Posterior cingulate gyrus (tissue), 11 donors: ENCODE measurements at places on chromosomes 2 and 18.

GRCh38 chr2:12637754-12638153 is 79.0 kb upstream of the TRIB2 start:
- no peak for DNase-seq

- DNase-seq: no peak
Measured at GRCh38 chr2:30654404-30654803, 152.8 kb downstream of the CAPN13 start.

DNA sequence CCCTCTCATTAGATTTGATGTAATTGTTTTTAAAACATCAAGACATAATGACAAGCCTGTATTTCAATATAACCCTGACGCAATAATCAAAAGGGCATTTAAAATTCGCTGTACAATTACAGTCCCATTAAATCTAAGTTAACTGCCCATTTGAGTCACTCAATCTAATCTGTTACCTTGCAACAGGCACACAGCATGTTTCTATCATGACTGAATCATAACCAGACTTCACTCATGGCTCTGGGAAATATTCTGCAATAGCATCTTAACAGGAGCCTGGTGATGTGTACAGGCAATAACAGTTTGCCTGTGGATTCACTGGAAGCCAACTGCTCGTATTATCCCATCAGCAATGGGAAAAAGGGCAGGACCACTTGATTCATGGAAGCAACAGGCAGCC is 142.3 kb upstream of the NCKAP5 start:
- no peak for DNase-seq

- no peak for DNase-seq
Measured at GRCh38 chr2:68387408-68388350, 22.6 kb downstream of the PLEK start.

DNA sequence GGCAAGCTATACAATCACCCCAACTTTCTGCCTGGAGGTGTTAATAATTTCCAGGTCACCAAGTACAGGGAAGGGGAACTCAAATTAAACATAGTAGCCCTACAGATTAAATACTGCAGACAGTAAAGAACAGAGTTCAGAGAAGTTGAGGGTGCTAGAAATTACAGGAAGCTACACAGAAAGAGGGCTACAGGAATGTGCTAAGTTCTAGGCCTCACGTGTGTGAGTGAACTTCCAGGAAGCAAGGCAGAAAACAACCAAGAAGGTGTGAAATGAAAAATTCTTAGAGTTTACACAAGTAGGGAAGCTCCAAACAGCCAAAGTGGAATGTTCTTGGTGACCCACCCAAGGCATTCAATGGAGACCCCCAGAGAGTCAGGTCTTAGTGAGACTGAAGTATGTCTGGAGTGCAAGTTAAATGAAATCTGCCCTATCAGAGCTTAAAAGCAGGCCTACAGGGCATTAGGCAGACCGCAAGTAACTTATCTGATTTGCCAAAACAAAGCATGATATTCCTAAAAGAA is 58.1 kb upstream of the RNU4ATAC start:
- no peak for DNase-seq

DNA sequence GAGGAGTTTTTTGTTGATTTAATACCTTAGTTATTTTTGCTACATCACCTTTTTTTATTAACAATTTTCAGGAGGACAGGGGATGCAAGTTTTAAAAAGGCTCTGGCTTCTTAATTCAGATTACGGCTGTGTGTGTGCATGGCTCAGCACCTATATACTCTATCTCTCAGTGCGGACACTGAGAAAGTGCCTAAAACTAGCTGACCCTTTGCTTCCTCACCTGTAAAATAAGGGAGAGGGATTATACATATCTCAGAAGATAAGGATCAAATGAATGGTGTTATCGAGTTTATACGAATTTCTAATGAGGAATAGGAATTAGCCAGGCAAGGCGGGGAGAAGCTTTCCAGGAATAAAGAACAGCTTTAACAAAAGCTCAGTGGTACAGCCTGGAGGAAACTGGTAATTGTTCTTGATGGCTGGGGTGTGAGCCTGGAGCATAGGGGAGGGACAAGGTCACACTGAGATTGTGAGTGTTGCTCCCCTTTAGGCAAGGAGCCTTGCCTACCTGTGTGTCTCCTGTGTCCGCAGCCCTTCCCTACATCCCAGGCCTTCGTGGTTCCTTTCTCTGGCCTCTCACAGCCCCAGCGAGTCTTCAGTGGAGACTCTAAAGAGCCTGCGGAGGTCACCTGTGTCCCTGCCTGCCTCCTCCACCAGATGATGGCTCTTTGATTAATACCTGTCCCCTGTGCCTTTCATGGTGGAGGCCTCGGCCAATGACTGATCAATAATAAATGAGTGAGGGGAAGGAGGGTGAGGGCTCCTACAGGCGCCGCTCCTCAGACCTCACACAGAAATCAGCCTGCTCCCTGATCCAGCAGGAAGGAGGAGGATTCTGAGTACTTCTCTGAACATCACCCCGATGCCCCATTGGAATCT is 92.7 kb downstream of the DDX1 start:
- DNase-seq: no peak

DNA sequence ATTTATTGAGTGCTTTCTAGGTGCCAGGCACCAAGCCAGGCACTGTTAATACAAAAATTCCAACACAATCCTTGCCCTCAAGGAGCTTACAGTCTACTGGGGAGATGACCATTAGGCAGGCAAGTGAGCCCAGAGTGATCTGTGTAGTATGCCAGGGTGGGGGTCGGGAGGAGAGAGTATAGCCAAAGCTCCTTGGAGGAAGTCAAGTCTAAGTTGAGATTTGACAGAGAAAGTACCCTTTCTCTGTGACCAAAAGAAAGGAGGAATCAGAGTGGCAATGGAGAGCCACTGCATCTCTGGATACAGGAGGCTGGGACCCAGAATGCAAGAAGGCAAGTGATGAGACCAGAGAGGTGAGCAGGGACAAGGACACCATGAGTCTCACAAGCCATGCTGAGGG is 7.5 kb downstream of the ANKRD53 start:
- no peak for DNase-seq

DNA sequence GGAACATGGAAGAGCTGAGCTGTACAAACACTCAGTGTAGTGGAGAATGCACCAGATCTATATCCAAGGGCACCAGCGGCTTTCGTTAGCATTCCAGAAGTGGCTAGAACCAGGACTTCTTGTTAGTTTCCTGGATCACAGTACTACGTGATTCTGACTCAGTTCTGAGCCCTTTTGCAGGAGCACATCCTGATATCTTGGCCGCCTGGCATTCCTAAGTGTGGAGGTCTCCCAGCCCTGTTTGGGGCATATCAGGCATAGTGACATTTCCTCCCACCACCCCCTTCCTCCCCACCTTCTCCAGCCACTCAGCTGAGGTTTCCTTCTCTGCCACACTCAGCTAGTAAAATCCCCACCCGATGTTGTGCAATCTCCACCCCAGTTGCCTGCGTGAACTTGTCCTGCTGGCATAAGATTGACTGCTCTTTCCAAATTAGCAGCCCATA is 63.4 kb downstream of the BMP10 start:
- DNase-seq: no peak

DNA sequence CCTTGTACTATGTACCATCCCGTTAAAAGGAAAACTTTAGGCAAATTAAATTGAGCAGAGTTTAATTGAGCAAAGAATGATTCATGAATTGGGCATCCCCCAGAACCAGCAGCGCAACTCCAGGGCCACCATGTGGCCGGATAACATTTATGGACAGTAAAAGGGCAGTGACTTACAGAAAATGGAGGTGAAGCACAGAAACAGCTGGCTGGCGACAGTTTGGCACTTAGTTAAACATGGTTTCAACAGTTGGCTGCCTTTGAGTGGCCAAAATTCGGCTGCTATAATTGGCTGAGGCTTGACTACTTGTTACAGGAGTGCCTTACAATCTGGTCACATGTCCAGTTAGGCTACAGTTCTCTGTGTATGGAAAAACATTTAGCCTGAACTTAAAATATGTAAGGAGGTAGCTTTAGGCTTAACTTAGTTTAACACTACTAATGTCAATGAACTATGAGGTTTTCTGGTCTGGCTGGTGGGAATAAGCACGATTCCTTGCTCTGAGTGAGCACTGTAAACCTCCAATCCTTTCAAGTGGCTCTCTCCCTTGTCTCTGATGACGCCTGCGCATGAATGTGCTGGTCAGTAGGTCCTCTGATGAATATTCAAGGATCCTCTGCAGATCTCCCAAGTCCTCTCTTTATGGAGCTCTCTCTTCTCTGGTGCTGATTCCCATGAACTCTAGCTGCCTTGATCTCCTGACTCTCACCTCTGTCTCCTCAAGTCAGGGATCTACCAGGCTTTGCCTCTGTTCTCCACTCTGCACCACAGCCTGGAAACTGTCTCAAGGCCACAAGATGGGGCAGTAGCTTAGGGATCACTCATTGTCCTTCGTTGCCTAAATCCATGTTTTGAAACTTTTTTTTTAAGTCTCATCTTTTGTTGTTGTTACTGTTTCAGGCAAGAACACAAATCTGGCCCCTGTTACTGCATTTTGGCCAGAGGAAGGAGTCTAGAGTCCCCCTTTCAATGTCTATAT is 24.4 kb upstream of the RAB31 start:
- no peak for DNase-seq

- peak; percentile 91 for DNase-seq
Measured at GRCh38 chr2:232927793-232928550, 57.9 kb downstream of the SNORC start.
